Activated gamma-delta T cell treated with Interleukin-2 at 50 U/mL for 16 hours (primary cell): ENCODE measurements at places on chromosomes 3 and 15.

- DNase-seq, result no peak
Observed at GRCh38 chr3:6928064-6928463, 67.1 kb downstream of the GRM7 start.

DNA sequence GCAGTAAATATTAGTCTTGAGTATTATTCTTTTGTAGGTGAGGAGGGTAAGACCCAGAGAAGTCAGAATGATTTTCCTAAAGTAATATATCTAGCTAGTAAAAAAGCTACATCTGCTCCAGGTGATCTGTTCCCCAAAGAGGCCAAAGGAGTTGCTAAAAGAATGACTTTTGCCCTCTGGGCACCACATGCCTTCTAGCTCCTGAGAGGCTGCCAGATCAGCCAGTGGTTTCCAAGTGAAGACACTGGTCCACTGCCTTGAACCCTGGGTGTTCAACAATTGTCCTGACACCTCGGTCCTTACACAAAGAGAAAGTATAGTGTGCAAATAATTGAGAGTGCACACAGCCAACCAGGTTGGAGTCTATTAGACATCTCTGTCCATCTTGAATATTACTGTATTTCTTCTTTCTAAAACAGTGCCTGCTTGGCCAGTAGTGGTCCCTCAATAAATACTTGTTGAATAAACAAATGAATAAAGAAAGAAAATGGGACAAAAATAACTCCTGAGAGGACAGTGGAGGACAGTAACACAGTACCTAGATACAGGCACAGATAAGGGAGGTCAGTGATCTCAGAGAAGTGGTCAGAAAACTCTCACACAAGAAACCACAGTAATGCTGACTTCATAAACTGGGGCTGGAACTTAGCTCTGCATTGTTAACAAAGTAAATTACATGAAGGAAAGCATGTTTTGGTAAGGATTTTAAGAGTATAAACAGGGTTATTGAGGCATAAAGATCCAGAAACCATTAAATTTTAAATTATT lies 56.6 kb upstream of the CSTA start:
- DNase-seq, result no peak

DNA sequence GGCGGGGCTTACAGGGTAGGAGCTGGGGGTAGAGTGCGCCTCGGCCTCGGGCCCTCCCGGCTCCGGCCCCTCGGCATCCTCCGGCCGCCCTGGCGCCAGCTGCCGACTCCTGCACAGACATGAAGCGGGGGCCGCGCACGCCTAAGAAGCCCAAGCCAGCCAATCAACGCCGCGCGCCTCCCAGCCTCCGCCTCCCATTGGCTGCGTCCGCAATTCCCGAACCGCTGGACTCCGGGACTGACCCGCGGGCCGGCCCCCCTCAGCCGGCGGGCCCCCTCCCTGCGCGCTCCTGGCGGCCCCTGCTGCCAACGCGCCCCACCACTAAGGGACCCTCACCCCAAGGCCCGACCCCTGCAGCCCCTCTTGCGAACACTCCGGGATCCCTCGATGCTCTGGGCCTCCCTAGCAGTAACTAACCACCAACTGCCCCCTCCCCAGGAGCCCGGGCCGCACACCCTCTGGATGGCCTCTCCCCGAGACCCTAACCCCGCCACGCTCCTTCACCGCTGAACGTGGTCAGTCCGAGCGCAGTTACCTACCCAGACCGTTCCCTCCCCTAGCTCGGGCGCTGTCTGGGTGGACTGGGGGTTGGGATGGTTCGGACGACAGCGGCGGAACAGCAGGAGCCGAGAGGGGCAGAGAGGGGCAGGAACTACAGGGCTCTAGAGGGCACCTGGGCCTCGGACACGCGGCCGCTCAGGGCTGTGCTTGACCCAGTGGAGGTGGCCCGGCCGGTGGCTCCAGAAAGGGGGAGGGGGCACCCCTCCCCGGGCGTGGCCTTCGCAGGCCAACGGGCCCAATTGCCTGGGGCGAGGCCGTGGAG lies 5.0 kb downstream of the GATA2 start:
- DNase-seq, result no peak

- DNase-seq, result no peak
Observed at GRCh38 chr3:57864853-57865252, 108.7 kb downstream of the SLMAP start.

DNA sequence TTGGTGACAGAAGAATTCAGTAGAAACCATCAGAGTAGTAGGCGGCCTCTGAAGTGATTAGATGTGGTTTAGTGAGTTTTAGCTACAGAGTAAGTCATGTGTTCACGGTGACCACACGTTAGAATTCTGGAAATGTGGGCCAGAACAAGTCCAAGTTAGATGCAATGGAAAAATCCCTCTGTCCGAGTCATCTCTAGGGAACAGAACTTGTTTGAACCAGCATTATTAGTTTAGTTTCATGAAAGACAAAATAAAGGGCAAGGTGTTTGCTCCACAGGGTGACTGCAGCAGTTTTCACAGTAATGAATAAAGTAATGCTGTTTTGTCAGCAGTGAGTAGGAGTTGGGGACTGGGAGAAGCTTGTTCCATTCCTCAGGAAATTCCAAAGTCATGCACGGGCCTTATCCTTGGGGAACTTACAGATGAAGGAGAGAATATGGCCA lies 100.2 kb downstream of the CGNL1 start:
- no peak for DNase-seq

- DNase-seq, result no peak
Observed at GRCh38 chr3:181056136-181056732, 66.7 kb upstream of the DNAJC19 start.

DNA sequence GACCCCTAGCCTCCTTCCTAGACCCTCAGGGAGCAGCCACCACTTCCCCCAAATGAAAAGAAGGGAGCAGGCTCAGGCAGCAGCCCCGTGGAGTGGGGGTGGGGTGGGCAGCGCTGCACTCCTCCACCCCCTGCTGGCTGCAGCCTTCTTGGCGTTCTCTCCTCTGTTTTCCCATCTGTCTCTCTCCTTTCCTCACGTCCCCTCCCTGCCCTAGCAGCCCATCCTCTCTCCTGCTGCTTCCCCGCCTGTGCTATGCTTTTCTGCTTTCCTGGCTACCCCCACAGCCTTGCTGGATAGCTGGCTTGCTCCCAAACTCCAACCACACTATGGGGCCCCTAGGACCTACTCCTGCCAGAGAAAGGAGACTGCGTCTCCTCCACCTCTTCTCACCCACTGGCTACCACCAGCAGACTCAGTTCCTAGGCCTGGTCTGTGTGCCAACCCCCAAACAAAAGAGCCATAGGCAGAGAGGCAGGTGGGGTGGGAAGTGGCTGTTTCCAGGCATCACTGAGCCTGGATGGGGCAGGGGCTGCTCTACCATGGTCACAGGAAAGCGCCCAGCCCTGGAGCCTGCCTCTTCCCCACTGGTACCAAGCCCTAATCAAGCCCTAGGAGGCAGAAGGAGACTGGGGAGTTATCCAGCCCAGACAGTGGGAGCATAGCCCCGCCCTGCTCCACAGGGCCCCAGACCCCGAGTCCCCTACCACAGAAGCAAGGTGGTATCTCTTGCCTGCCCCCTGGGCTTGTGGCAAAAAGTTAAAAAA lies 3.4 kb upstream of the DISP2 start:
- DNase-seq, result no peak

DNA sequence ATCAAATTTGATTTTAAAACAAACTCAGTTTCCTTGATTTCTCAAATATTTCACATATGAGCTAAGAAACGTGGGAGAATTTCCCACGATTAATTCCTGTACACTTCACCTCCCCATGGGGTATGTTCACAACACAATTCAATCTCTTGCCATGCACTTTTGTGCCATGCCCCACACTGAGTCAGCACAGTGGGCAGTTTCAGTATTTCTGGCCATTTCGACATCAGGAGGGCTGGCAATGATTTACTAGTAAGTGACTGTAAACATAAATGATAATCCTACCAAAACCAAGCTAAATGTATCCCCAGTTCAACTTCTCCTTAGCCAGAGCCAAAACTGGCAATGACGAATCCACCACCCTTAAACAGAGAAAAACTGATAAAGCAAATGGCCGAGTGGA lies 293.6 kb downstream of the FGF12 start:
- no peak for DNase-seq

DNA sequence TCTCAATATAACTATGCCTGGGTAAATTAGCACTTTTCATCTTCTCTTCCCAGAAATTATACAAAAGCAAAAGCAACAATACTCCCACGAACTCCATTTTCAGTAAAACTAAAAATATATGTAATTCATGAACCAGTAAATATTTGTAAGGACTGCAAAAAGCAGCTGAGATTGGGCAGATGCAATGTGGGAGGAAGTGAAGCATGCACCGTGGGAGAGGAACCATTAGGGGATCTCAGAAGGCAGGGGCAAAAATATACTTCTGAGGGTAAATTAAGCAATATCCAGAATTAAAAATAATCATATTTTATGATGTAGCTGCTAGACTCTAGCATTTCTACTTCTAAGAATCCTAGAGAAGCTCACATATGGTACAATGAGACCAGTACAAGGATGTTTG lies 20.2 kb downstream of the CFAP91 start:
- DNase-seq, result no peak

GRCh38 chr3:171532294-171532693 lies 72.1 kb upstream of the TNIK start:
- no peak for DNase-seq
